ENCODE measurements at places on chromosomes 13 and 19.

- DNase-seq = no peak
Observed at GRCh38 chr13:46743191-46743590, 53.8 kb downstream of the ESD start.

DNA sequence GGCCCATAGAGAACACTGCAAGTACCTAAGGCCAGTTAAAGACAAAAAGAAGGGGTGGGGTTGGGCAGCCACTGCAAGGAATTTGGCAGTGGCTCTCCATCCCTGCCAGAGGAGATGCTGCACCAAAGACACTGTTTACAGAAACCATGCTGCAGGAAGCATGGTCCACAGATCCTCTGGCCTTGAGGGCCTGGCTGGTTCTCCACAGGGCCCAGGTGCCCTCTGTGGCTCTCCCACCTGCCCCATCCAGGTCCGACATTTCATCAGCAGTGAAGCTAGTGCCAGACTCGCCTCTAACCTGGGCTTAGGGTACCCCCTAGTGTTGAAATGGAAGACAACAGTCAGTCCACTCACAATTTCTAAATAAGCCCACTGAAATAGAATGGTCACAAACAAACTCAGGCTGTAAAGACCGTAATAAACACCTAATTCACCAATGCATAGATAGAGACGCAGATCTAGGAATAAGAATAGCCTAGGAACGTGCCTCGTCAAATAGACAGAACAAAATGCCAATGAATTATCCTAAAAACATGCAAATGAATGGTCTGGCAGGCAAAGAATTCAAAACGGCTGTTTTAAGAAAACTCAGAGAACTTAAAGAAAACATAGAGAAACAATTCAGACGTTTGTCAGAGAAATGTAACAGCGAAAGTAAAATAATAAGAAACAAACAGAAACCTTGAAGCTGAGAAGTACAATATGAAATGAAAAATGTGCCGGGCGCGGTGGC is 23.3 kb downstream of the LYPD4 start:
- DNase-seq = peak; percentile 6

- DNase-seq = no peak
Observed at GRCh38 chr13:36950330-36950729, 30.3 kb upstream of the SMAD9 start.

- DNase-seq = no peak
Observed at GRCh38 chr19:30630289-30631032, 258.3 kb downstream of the ZNF536 start.

- no peak for DNase-seq
Observed at GRCh38 chr19:15759962-15760565, 22.3 kb downstream of the OR10H3 start.

DNA sequence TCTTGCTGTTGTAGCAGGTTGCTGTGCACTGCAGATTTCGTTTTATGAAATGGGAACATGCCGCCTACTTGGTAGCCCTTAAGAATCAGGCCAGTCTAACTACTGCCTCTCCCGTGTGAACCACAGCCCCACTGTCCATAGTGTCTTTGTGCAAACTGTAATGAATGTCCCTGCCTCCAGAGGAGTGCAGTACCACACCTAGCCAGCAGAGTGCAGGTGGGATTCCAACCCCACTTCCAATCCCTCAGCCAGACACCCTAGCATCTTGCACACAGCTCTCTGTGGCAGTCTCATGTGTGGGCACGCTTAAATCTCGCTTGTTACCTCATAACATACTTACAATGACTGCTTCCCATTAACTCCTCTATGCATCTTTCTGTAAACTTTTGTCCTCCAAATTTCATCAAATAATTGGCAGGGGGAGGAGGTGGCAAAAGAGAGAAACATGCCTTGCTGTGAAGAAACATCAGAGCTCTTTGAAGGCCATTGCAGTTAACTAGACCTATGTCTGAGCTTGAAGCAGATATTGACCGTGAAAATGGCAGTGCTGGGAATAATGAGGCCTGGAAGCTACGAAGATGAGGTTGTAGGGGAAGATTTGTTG is 47.2 kb downstream of the ZAR1L start:
- no peak for DNase-seq

- no peak for DNase-seq
Observed at GRCh38 chr13:105328212-105328611, 1207.2 kb downstream of the EFNB2 start.

GRCh38 chr19:53707278-53707677 is 75.5 kb downstream of the DPRX start:
- no peak for DNase-seq

DNA sequence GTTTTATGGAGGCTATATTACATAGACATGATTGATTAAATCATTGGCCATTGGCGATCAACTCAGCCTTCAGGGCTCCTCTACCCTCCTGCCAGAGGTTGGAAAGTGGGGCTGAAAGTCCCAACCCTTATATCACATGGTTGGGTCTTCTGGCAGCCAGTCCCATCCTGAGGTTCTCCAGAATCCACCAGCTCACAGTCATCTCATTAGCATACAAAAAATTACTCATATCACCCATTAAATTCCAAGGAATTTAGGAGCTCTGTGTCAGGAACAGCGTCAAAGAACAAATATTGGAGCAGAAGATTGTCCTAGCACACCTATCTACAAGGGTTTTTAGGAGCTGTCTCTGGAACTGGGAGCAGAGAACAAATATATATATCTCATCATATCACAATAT is 39.4 kb upstream of the FARP1 start:
- DNase-seq = no peak

All from epithelial cell of proximal tubule (primary cell).